ENCODE measurements at places on chromosomes 2 and 18.

GRCh38 chr2:153645599-153645998 is 167.0 kb upstream of the RPRM start:
- DNase-seq = no peak

- DNase-seq = no peak
Observed at GRCh38 chr2:234745347-234745746, 206.5 kb upstream of the SH3BP4 start.

- no peak for DNase-seq
Observed at GRCh38 chr2:186771395-186771794, 77.5 kb downstream of the FAM171B start.

DNA sequence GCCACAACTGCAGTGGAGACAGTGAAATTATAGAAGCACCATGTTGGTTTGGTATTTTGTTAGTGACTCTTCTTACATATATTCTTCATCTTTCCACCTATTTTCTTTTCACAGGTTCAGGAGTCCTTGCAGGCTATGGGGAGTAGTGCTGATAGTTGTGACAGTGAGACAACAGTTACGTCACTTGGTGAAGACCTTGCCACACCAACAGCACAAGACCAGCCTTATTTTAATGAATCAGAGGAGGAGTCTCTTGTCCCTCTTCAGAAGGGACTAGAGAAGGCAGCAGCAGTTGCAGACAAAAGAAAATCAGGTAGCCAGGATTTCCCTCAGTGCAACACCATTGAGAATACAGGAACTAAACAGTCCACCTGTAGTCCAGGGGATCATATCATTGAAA is 23.6 kb downstream of the ITPRID2 start:
- no peak for DNase-seq

DNA sequence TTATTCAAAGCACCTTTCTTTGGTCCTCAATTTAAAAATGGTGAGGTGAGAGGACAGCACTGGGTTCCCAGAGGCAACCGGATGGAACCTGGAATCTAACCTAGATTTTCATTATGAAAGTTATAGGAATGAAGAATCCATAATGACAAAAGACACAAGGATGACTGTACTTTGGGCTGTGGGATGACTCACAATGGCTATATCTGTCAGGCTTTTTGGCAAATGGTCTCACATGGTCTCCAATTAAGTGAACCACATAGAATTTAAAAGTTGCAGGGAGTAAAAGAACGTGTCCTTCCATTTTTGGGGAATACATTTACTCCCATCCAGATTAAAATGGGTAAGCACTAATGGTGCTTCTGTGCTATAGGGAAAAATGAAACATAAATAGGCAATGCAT is 31.8 kb upstream of the LYPD1 start:
- DNase-seq = no peak

GRCh38 chr18:54250846-54251261 is 18.5 kb upstream of the POLI start:
- no peak for DNase-seq

Measured in NCI-H187 (cell line).